ENCODE measurements at places on chromosomes 11 and 22. TPM values are rescaled to one million over a fixed set of nuclear protein-coding genes. Genes with fewer than 3 reads are reported as not detected.

DNA sequence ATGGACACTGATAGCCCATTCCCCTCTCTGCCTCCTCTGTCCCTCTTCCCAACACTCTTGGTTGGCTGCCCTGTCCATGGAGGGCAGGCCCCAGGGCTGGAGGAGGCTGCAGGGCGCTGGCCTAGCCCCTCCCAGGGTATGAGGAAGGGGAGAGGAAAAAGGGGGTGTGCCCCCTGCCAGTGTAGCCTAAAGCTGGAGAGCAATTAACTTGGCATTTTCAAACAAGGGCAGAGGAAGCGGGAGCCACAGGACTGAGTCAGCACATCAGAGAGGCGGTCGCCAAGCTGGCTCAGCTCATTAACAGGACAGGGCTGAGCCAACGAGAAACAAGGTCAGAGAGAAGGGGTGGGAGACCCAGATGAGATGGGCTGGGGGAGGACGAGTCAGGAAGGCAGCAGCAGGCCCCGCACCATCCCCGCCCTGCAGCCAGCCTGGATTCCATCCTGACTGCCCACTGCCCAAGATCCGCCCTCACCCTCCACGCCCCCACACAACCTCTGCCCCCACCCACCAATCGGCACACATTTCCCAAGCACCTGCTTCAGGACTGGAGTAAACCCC lies 76.3 kb downstream of the BUD13 start:
- peaks cover 3% of the 10 kb centered on the region for H3K4me1 ChIP-seq
- H3K4me3 ChIP-seq = no peak overlapping the region
- no peak for DNase-seq

Gene SLC16A8
- not detected for total RNA-seq

DNA sequence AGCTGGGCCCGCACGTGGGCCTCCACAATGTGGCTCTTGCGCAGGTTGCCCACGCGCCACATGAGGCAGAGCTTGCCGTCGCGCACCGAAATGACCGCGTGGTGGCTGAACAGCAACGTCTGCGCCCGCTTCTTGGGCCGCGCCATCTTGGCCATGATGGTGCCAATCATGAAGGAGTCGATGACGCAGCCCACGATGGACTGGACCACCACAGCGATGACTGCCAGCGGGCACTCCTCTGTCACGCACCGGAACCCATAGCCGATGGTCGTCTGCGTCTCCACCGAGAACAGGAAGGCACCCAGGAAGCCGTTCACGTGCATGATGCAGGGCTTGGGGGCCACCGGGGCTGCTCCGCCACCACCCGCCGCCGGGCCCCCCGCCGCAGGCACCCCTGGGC lies 27.5 kb downstream of the KCNJ4 start:
- peaks cover 2% of the 10 kb centered on the region for H3K4me1 ChIP-seq
- H3K36me3 ChIP-seq = no peaks in the 10 kb centered on the region
- H3K27me3 ChIP-seq = peaks cover 9% of the 10 kb centered on the region
- H3K27ac ChIP-seq = no peak overlapping the region
- no peak for DNase-seq

Gene TBRG1
- total RNA-seq = 87.3 TPM

- no peaks in the 10 kb centered on the region for H3K27me3 ChIP-seq
- H3K4me1 ChIP-seq = no peaks in the 10 kb centered on the region
- H3K4me3 ChIP-seq = no peak overlapping the region
- H3K27ac ChIP-seq = no peak overlapping the region
Measured at GRCh38 chr11:73577496-73577917, 20.4 kb downstream of the FAM168A start.

Gene VSIG10L2
- total RNA-seq = not detected

DNA sequence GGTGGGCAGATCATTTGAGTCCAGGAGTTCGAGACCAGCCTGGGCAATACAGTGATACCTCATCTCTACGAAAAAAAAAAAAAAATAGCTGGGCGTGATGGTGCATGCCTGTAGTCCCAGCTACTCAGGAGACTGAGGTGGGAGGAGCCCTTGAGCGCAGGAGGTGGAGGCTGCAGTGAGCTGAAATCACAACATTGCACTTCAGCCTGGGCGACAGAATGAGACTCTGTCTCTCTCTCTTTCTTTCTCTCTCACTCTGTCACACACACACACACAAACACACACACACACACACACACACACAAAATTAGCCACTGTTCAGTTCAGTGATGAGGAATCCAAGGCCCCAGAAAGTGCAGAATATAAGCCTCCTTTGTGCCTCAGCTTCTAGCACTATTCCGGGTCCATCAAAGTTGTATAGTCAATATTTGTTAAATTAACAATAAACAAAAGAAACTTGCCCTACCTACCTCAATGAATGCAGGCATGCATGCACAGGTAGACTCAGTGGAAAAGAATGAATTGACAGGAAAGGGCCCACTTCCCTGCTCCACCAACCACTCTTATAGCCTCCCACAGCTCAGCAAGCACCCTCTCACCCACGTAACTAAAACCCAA lies 3.9 kb upstream of the SMIM35 start:
- H3K27ac ChIP-seq = no peak overlapping the region
- H3K36me3 ChIP-seq = peaks cover 11% of the 10 kb centered on the region
- no peak for DNase-seq
- H3K4me3 ChIP-seq = peak overlapping the region; percentile 65
- peaks cover 7% of the 10 kb centered on the region for H3K27me3 ChIP-seq

- no peaks in the 10 kb centered on the region for H3K27me3 ChIP-seq
- H3K36me3 ChIP-seq = no peaks in the 10 kb centered on the region
- H3K27ac ChIP-seq = no peak overlapping the region
- no peak for DNase-seq
- H3K4me1 ChIP-seq = peaks cover 9% of the 10 kb centered on the region
- no peak overlapping the region for H3K4me3 ChIP-seq
Measured at GRCh38 chr11:112292785-112293407, 32.2 kb upstream of the PLET1 start.

DNA sequence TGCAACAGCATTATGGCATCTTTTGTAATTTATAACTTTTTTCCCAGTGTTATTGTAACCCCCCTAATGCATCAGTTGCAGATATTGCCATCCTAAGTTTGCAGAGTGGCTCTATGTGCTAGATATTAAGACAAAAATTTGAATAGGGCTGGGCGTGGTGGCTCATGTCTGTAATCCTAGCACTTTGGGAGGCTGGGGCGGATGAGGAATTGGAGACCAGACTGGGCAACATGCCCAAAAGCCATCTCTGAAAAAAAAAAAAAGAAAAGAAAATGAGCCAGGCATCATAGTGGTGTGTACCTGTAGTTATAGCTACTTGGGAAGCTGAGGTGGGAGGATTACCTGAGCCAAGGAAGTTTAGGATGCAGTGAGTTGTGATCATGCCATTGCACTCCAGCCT lies 50.1 kb upstream of the MUC15 start:
- H3K36me3 ChIP-seq = no peaks in the 10 kb centered on the region
- H3K4me3 ChIP-seq = no peak overlapping the region
- DNase-seq = no peak
- no peaks in the 10 kb centered on the region for H3K27me3 ChIP-seq

Gene CTSW
- not detected for total RNA-seq

GRCh38 chr22:19565382-19566278 lies 41.4 kb upstream of the CLDN5 start:
- H3K27me3 ChIP-seq = peaks cover 7% of the 10 kb centered on the region
- H3K4me1 ChIP-seq = peaks cover 22% of the 10 kb centered on the region
- H3K27ac ChIP-seq = peak overlapping the region; percentile 32
- H3K4me3 ChIP-seq = no peak overlapping the region

DNA sequence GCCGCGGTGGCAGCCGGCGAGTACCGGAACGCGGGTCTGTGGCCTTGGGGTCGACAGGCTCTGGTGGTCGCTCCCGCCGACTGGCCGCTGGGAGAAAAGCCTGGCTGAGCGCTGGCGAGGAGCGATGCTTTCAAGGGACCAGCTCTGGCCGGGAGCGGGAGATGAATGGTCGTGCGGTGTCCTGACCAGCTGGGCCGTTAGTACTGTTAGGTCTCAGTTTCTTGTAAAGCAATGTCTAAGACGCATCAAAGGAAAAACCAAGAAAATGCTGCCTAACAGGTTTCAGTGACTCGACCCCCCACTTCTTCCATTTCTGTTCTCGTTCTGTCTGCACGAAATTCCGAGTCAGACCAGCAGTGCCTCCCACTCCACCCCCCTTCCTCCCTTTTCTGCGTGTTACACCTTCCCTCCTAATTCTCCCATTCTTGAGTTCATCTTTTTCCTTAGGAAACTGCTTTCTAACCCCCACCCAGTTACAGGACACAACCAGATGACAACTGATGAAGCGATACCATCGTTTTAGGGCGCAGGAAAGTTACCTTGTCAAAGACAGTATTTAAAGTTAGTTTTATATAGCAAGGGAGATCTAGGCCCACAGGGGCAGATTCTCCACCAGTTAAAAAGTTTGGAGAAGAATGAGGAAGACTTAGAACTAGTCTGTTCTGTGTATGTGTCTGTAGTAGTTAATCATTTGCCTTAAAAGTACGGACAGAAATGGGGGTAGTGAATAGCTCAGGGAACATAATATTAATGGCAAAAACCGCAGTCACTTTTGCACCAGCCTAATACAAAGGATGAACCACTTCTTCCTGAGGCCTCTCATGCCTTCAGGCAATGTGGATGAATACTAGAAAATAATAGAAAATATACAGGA lies 1.0 kb downstream of the CUL5 start:
- no peak for DNase-seq
- H3K27ac ChIP-seq = peak overlapping the region; percentile 96
- peaks cover 2% of the 10 kb centered on the region for H3K27me3 ChIP-seq
- H3K4me3 ChIP-seq = peak overlapping the region; percentile 99
- H3K4me1 ChIP-seq = peaks cover 15% of the 10 kb centered on the region
- H3K36me3 ChIP-seq = peaks cover 3% of the 10 kb centered on the region

DNA sequence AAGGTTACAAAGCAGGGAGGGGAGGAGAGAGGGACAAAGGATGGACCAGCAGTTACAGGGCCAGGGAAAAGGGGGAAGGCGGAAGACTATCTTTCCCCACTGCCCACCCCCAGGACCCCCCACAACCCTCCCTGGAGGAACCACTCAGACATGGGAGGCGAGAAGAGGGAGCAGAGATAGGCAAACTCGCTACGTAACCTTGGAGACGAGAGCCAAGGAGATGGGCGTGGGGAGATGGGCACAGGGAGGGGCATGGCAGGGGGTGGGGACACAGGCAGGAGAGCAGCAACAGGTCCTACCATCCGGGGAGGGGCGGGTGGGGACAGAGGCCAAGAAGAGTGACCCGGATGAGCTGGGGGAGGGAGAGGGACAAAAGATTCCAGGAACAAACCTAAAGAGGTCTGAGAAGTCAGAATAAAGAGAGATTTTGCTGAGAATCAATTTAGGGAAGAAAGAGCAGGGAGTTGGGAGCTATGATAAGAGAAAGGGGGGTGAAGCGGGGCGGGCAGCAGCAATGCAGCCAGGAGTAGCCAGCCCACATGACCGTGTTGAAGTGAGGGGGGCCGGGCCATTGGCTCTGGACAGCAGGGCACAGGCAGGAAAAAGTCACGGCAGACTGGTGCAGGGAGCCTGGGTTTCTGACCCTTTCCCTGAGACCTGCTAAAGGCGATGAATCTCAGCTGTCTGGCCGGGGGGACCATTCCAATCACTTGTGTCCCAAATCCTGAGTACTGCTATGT lies 128.4 kb downstream of the BUD13 start:
- DNase-seq = no peak
- no peak overlapping the region for H3K4me3 ChIP-seq
- no peaks in the 10 kb centered on the region for H3K4me1 ChIP-seq
- no peak overlapping the region for H3K27ac ChIP-seq
- H3K36me3 ChIP-seq = no peaks in the 10 kb centered on the region

DNA sequence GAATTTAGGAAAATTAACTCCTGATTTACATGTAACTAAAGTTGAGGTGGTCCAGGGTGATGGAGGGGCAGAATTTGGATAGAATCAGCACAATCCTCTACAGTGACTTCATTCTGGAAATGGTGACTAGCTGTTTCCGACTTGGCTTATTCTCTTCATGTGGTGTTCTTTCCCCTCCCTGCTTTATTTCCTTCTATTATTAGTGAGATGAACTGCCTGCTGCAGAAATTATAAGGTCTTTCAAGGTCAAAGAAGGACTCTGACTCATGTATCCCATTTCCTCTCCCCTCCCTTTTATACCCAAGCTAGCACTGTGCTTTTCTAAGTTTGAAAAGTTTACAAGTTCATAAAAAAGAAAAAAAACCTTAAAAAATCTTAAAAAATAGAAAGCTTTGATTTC lies 12.2 kb upstream of the MRPL17 start:
- no peak overlapping the region for H3K4me3 ChIP-seq
- H3K36me3 ChIP-seq = no peaks in the 10 kb centered on the region
- peaks cover 7% of the 10 kb centered on the region for H3K4me1 ChIP-seq
- DNase-seq = no peak

Gene TRIM48
- total RNA-seq = not detected

GRCh38 chr11:82701847-82702520 lies 31.7 kb downstream of the FAM181B start:
- H3K27ac ChIP-seq = no peak overlapping the region
- H3K4me1 ChIP-seq = no peaks in the 10 kb centered on the region
- no peaks in the 10 kb centered on the region for H3K27me3 ChIP-seq
- H3K36me3 ChIP-seq = no peaks in the 10 kb centered on the region

- H3K4me1 ChIP-seq = peaks cover 15% of the 10 kb centered on the region
- H3K27me3 ChIP-seq = no peaks in the 10 kb centered on the region
- no peaks in the 10 kb centered on the region for H3K36me3 ChIP-seq
- DNase-seq = no peak
- no peak overlapping the region for H3K27ac ChIP-seq
- H3K4me3 ChIP-seq = no peak overlapping the region
Measured at GRCh38 chr11:81072273-81072672, 1631.4 kb upstream of the TENM4 start.

DNA sequence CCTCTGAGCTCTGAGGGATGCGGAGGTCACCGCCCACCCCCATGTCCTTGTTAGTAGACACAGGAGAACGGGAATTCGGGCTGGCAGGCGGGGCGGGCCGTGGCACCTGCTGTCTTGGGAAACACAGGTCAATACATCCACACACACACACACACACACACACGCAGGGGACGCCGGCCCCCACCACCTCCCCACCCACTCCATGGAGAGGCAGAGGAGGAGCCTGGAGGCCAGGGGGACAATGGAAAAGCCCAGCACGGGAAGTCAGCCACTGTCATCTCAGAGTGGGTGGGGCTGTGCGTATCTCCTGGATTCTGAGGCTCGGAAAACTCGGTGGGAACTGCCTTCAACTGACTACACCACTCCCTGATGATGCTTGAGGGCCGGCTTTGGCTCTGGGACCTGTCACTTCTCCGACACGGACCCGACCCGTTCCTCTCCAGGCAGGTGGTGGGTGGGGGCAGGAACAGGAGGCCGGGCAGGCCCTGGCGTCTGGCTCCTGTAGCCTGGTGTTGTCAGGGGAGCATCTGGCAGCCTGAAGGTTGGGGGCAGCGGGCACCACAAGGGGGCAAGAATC lies 18.5 kb upstream of the TMEM184B start:
- H3K4me3 ChIP-seq = no peak overlapping the region
- no peak overlapping the region for H3K27ac ChIP-seq
- peaks cover 9% of the 10 kb centered on the region for H3K36me3 ChIP-seq
- no peak for DNase-seq

GRCh38 chr11:122773781-122774266 lies 64.5 kb upstream of the CRTAM start:
- H3K4me3 ChIP-seq = no peak overlapping the region
- H3K27ac ChIP-seq = peak overlapping the region; percentile 50
- H3K4me1 ChIP-seq = peaks cover 57% of the 10 kb centered on the region
- no peak for DNase-seq
- H3K36me3 ChIP-seq = peaks cover 4% of the 10 kb centered on the region
